ENCODE measurements at places on chromosomes 1 and 21. TPM values are rescaled to one million over a fixed set of nuclear protein-coding genes. Genes with fewer than 3 reads are reported as not detected.

DNA sequence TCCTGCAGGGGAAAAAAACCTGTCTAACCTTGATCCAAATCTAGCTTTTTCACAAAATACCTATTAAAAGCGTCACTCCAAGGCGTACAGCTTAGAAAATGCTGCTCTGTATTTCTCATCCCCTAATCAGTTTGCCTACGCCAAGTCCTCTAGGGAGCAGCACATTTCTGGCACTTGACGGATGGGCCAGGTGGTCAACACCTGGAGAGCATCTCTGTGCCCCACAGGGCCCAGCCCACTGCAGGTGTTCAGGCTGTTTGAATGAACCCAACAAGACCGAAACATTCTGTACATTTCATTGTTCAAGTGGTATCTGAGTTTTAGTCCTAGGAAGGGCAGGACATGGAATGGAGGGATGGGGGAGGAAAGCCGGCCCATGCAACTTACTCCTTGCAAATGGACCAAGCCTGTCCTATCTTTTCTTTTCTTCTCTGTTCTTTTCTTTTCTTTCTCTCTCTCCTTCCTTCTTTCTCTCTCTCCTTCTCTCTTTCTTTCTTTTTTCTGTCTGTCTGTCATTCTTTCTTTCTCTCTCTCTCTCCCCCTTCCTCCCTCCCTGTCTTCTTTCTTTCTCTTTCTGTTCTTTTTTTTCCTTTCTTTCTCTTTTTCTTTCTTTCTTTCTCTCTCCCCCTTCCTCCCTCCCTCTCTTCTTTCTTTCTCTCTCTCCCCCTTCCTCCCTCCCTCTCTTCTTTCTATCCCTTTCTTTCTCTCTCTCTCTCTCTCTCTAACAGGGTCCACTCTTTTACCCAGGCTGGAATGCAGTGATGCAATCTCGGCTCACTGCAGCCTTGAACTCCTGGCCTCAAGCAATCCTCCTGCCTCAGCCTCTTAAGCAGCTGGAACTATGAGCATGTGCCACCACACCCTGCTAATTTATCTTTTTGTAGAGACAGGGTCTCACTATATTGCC lies 29.1 kb downstream of the IGFN1 start:
- no peak for DNase-seq

DNA sequence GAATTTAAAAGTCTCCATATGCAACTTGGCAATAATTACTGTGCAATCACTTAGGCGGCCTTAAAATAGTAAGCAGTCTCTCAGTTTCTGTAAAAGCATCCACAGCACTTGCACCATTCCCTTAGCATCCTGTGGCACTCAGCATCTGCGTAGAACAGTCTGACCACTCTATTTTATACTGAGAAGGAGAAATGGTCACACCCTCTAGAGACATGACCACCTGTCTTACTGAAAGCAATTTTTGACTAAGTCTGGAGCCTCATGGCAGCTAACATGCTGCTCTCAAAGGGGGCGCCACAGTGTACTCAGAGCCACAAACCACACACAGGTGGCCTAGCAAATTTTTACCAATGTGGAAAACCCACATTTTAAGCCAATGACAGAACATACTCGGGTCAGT lies 62.0 kb downstream of the KCNK1 start:
- DNase-seq, result no peak

DNA sequence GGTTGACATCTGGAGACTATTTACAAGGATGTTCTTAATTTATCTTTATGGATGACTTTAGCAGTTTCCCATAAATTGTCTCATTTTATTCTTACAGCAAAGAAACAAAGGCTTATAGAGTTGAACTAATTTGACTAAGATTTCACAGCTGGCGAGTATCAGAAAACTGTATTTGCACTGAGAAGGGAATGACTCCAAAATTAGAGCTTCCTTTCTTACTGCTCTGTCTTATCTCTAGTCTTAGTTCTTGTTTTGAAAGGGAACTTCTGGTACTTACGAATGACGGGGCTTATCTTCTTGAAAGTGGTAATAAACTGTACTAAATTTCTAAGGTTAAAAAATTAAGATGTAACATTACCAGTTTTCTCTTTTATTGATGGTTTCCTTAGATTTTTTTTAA lies 13.6 kb downstream of the CNST start:
- DNase-seq, result no peak

Gene PTGS2
- not detected for total RNA-seq

Gene CD2
- not detected for total RNA-seq

Gene KRTAP12-2
- not detected for total RNA-seq

Gene BSND
- not detected for total RNA-seq

Gene S1PR1
- total RNA-seq, result 2.5 TPM

Measured in myocyte (in vitro differentiated cells).